Motor neuron (in vitro differentiated cells): ENCODE measurements at places on chromosomes 12 and 14. TPM values are rescaled to one million over a fixed set of nuclear protein-coding genes. Genes with fewer than 3 reads are reported as not detected.

DNA sequence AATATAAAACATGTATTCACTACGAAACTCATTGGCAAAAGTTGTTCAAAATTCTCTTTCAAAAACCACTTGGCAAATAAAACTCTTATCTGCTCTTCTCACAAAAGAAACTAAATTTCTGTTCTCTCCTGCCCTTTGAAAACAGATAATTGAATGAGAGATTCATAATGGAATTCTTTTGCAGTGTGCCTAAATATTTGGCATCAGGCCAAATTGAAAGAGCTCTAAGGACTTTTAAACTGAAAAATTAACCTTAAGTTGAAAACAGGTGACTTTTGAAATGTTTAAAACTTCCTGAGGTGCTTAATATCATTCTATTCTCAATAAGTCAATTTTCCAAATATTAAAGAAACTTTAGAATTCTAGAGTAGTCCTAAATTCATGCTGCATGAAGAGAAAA, 136.4 kb downstream of the FSCB start:
- no peak for ATAC-seq

DNA sequence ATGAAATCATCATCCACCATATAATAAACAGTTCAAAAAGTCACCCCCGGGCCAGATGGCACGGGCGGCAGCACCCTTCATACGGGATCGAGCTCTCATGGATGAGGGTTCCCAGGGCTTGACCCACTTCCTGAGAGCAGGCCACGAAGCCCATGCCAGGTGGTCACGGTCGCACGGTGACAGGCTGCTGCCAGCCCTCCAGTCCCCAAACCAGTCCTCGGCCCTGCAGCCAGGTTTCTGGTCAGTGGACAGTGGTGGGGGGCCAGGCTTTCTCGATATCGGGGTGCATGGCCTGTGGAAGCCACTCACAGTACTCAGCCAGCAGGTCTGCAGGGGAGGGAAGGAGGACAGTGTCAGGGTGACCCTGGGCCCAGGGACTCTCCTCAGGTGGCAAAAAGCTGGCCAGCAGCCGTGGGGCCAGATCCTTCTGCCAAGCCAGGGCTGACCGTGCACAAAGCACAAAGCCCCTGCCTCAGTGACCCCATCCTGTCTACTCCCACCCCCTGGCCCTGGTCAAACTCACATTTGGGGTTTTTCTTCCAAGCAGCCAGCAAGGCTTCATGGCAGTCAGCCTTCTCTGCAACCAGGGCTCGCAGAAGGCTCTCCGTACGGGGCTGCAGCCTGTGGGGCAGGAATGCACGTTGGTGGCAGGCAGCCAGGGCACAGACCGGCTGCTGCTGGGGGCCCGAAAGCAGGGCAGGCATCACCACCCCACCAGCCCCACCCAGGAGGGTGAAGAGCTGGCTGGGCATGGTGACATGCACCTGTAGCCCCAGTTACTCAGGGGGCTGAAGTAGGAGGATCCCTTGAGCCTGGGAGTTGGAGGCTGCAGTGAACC, 33.3 kb upstream of the UBC start:
- ATAC-seq: no peak

GRCh38 chr12:44711736-44712135, 164.4 kb downstream of the NELL2 start:
- no peak for ATAC-seq

GRCh38 chr14:104689881-104690711, 678 bp downstream of the INF2 start:
- ATAC-seq: peak; percentile 4

DNA sequence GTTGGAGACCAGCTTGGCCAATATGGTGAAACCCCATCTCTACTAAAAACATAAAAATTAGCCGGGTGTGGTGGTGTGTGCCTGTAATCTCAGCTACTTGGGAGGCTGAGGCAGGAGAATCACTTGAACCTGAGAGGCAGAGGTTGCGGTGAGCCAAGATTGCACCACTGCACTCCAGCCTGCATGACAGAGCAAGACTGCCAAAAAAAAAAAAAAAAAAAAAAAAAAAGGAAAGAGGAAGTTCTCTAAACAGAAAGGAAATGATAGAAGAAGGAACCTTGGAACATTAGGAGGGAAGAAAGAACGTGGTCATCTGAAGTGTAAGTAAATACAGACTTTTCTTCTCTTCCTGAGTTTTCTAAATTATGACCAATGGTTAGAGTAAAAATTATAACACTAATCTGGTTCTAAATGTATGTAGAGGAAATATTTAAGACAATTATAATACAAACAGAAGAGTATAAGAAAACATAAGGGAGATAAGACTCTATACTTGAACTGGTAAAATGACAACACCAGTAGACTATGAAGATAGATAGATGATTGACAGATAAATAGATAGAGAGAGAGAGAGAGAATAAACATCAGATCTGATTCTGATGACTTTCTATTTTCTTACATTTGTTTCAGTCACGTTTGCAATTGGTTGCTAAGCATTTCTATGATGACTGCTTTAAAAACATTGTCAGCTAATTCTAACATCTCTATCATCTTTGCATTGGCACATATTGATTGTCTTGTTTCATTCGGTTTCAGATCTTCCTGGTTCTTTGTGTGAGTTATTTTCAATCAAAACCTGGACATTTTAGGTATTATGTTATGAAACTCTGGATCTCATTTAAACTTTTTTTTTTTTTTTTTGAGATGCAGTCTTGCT, 12.9 kb upstream of the CORO1C start:
- ATAC-seq: no peak

GRCh38 chr14:103739466-103739792, 23.8 kb downstream of the ZFYVE21 start:
- no peak for ATAC-seq

DNA sequence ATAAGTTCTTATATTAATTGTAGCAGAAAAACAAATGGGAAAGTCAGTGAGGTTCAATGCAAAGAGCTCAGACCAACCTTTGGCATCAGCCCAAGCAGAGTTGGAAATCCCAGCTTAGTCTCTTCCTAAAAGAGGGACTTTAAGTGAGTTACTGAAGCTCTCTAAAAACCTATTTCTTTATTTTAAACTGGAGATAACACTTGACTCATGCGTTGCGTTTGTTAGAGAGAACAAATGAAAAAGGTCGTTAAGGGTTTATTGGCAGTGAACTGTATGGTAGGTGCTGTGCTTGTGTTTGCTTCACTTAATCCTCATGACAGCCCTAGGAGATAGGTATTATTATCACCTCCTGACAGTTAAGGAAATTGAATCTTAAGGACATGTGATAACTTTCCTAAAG, 396.5 kb downstream of the RAD51B start:
- no peak for ATAC-seq

- no peak for ATAC-seq
Observed at GRCh38 chr14:59185676-59186075, 2.8 kb upstream of the DAAM1 start.

ANGEL1 gene
- total RNA-seq: 12.0 and 12.1 TPM in 2 replicates

GRCh38 chr12:113440947-113441782, 19.0 kb downstream of the SDSL start:
- no peak for ATAC-seq

GRCh38 chr12:45130881-45131281, 80.0 kb upstream of the DBX2 start:
- ATAC-seq: peak; percentile 79

CINP gene
- 20.2 and 24.6 TPM in 2 replicates for total RNA-seq

DNA sequence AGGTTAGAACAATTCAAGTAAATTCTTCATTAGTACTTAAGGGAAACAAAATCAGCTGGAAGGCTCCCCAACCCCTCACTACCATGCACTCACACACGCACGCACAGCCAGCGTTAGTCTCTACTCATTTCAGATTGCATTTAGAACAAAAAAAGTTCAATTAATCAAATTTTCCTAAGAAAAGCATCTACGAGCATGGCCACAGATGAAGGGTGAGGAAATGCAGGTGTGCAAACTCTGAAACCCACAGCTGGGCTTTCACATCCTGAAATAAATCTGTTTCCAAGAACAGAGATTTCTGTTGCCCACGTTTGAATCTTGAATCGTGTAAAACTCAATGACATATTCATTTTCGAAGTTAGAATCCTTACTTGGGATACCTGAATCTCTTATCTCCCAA, 62.6 kb downstream of the SEL1L start:
- ATAC-seq: no peak

GRCh38 chr12:101459642-101460346, 15.3 kb upstream of the SPIC start:
- ATAC-seq: peak; percentile 99

DNA sequence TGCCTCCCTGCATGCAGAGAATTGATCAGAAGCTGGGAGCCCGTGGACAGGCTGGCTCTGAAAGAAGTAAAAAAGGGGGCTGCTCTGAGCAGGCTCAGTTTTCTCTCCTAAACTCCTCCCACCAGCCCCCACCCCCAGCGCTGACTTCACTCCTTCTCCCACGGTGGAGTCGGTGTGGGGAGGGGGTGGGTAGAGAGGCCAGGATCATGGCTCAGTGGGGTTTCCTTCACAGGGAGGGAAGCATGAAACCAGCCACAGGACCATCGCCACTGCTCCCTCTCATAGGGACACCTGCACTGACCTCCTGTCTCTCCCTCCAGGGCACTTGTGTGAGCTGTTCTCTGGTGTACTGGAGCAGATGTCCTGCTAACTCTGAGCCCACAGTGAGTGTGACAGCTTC, 78.9 kb downstream of the STAB2 start:
- peak; percentile 41 for ATAC-seq

DNA sequence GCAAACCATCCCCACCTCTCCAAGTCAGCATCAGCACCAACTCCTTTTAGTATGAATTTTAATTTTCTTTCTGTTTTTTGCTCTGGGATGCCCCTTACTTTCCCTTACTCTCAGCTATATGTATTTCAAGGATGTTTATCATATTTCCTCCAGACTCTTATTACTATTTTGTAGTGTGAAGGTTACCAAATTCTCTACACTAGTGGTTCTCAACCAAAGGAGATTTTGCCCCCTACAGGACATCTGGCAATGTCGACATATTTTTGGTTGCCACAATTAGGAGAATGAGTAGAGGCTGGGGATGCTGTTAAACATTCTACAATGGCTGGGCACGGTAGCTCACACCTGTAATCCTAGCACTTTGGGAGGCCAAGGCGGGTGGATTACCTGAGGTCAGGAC, 29.1 kb upstream of the SOS2 start:
- ATAC-seq: no peak

BEGAIN gene
- total RNA-seq: 2.2 and 4.1 TPM in 2 replicates

- ATAC-seq: no peak
Observed at GRCh38 chr14:94054936-94055335, 26.1 kb downstream of the DDX24 start.

DNA sequence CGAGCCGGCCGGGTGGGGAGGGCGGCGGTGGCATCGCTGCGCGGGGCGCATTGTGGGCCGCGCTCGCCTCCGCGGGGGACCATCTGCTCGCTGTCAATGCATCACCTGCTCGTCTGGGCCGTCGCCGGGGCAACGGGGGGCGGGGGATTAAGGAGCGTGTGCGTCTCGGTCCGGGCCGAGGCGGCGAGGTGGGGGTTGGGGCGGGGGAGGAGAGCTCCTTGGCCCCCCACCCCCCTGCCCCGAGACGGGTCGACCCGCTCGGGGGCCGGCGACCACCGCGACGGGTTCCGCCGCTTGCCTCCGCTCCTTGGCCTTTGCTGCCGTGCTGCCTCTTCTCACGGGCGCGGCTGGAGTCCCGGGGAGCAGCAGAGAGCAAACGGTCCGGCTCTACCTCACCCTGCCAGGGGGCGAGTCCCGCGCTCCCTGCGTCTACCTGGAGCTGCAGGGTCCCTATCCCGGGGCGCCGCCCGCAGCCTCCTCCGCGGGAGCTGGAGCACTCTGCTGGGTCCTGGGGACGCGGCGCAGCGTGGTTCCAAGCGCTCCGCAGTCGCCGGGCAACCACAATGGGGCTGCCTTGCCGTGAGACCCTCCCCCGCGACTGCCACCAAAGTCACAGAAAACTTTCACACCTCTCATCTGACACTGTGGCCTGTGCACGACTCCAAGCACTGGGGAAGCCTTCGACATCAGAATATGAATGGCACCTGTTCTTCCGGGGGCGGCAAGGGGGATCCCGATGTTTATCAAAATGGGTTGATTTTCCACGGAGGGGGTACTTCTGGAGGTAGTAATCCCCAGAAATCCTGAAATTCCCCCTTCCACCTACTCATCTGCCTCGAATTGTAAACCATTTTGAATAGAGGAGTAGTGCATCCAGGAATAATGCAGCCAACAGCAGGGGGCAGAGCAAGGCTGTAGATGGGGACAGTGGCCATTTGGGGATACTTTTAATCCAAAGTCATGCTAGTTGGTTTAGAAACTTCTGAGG, at the start of gene C12orf42:
TSS of gene C12orf42 (minus strand) at position 500 of the 988 bp plus-strand sequence. CDS start 17,542 bp downstream, outside the sequence.
- peak; percentile 93 for ATAC-seq

DNA sequence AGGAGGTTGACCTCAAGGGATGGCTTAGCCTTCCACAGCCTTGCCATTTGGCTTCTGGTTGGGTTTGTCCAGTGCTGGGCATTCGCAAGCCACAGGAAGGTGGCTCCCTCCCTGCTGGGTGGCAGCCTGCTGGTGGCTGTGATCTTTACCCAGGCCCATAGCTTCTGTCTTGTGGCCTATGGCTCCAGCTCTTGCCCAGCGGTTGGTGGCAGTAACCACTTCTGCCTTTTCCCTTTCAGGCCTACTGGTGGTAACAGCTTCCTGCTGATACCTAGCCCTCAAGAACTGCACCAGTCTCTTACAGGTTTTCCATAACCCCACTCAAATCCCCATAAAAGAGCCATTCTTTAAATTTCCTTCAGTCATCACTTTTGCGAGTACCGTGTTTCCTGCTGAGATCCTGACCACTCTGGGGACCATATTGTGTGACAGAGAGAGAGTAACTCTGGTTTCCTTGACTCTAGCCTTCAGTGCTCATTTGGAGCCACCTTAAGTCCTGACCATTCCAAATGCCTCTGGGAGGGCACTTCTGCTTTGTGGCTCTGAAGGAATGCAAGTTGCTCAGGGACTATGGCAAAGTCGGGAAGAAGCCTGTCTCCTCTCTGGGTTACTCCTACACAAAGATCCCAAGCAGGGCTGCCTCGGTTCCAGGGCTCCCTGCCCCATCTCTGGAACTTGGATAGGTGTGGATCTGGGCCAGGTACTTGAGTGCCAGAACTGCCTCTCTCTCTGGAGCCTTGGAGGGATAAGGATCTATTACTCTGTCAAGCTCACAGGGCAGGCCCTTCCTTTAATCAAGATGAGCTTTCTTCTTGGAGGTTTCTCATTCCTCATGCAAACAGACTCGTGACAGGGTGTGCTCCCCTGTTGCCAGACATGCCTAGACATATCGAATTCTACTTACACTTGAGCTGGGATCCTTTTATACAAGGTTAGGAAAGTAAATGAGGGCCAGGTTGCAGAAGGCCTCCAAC, 2.9 kb upstream of the NYNRIN start:
- ATAC-seq: peak; percentile 11

- ATAC-seq: peak; percentile 93
Observed at GRCh38 chr14:25049568-25050268, at the start of gene STXBP6. TSS of gene STXBP6 (minus strand) at chr14:25050147. CDS start at chr14:24974818, 75,329 bp downstream.
